Cardiac muscle cell (in vitro differentiated cells and primary cell): ENCODE measurements at places on chromosomes 13 and 19. TPM values are rescaled to one million over a fixed set of nuclear protein-coding genes. Genes with fewer than 3 reads are reported as not detected.

The TFPT gene
- total RNA-seq: 26.1 and 27.5 TPM in 2 replicates

The EHD2 gene
- total RNA-seq: 0.95 and 2.1 TPM in 2 replicates

The TMEM221 gene
- 3.2 and 3.3 TPM in 2 replicates for total RNA-seq

The TMEM238 gene
- total RNA-seq: 0.27 and 0.35 TPM in 2 replicates

The MUC16 gene
- not detected in 2 replicates for total RNA-seq

The YJEFN3 gene
- 10.6 and 12.5 TPM in 2 replicates for total RNA-seq

The CCNA1 gene
- total RNA-seq: 1.4 TPM in 1 of 2 replicates, not detected in the other

GRCh38 chr13:24228852-24229458 lies 68.4 kb downstream of the SPATA13 start:
- no peak overlapping the region for H3K4me3 ChIP-seq
- H3K36me3 ChIP-seq: no peaks in the 10 kb centered on the region
- no peaks in the 10 kb centered on the region for H3K27me3 ChIP-seq
- peak; percentile 84 for DNase-seq
- no peak overlapping the region for H3K27ac ChIP-seq

GRCh38 chr13:44368062-44368591 lies 5.5 kb upstream of the SERP2 start:
- no peaks in the 10 kb centered on the region for H3K27me3 ChIP-seq
- no peak overlapping the region for H3K4me3 ChIP-seq
- H3K4me1 ChIP-seq: peaks cover 30% of the 10 kb centered on the region
- H3K36me3 ChIP-seq: no peaks in the 10 kb centered on the region
- peak; percentile 37 for DNase-seq
- no peak overlapping the region for H3K27ac ChIP-seq

DNA sequence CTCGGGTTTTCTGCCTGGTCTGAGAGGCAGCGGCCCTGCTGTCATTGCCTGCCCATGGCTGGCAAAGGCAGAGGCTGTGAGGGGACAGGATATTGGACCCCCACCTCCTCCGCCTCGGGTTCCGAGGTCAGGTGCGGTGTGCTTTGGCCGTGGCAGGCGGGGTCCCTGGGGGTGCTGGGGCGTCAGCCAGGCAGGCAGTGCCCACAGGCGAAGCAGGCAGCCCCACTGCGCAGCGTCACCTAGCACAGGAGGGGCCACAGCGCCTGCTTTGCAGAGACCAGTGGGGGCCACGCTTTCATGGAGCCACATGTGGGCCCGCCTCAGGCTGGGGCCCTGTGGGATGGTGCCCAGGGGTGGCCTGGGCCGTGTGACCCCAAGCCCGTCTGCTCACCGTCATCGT lies 96.0 kb downstream of the KDM4B start:
- H3K27ac ChIP-seq: no peak overlapping the region
- no peak for DNase-seq
- no peaks in the 10 kb centered on the region for H3K4me1 ChIP-seq
- no peaks in the 10 kb centered on the region for H3K27me3 ChIP-seq

DNA sequence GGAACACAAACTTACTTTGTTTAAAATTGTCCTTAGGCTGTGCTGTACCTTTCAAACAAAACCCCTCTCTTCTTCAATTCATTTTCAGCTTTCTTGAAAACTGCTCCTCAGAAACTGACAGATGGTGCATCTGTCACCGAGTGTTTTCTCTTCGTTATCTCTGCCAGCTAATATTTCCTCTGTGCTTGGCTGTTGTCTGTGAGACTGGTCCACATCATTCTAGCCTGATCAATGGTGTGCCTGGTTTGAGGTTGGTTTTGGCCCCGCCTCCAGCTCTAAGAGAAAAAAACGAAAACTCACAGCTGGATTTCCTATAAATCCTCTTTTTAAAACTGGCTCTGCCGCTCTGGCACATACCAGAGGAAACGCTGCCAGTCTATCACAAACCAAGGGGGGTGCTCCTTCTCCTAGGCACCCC lies 79.7 kb downstream of the STARD13 start:
- H3K27me3 ChIP-seq: no peaks in the 10 kb centered on the region
- peaks cover 17% of the 10 kb centered on the region for H3K4me1 ChIP-seq
- H3K27ac ChIP-seq: no peak overlapping the region
- no peaks in the 10 kb centered on the region for H3K36me3 ChIP-seq
- no peak for DNase-seq
- H3K4me3 ChIP-seq: no peak overlapping the region

- no peak overlapping the region for H3K4me3 ChIP-seq
- no peak for DNase-seq
- H3K4me1 ChIP-seq: peaks cover 4% of the 10 kb centered on the region
- H3K36me3 ChIP-seq: no peaks in the 10 kb centered on the region
- H3K27ac ChIP-seq: no peak overlapping the region
Measured at GRCh38 chr19:18975869-18976268, 34.9 kb upstream of the HOMER3 start.

DNA sequence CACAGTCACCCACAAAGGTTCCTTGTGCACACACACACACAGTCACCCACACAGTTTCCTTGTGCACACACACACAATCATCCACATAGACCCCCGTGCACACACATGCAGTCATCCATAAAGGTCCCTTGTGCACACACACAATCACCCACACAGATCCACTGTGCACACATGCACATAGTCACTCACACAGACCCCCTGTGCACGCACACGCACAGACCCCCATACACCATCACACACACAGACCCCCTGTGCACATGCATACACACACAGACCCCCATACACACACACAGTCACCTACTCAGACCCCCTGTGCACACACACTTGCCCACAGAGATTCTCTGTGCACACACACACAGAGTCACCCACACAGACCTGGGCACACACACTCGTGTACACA lies 107.1 kb downstream of the HSPH1 start:
- DNase-seq: no peak
- peaks cover 6% of the 10 kb centered on the region for H3K27me3 ChIP-seq
- H3K4me3 ChIP-seq: no peak overlapping the region
- no peaks in the 10 kb centered on the region for H3K4me1 ChIP-seq

DNA sequence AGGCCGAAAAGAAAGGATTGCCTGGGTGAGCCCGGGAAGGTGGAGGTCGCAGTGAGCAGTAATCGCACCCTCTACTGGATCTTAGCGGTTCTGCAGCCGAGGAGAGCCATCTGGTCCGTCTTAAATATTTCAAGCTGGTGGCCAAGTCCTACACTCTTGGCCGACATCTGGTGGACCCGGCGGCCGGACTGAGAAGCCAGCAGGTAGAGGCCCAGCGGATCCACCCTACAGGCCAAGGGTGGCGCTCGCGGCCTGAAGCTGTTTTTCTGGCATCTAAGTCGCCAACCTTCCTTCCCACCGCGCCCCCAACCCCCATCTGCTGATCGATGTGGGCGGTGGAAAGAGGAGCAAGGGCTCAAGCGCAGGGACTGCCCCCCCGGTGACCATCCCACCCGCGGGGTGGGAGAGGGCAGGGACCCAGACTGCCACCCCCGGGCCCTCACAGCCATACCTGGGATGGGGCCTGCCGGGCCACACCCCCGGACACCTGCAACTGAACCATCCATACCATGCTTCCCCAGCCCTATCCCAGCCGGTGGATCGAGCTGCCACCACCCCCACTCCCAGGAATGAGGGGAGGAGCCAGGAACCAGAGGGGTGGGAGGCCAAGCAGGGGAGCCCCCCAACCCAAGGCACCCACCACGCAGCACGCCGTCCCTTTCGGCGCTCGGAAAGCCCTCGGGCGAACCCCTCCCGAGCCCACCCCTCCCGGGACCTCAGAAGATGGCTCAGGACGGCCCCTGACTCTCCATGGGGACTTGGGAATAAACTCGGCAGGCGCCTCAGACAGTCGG lies 46.3 kb upstream of the ZNF730 start:
- DNase-seq: no peak
- H3K4me3 ChIP-seq: no peak overlapping the region
- no peaks in the 10 kb centered on the region for H3K36me3 ChIP-seq

GRCh38 chr19:35563207-35563829 lies at the start of gene ATP4A:
Gene ATP4A (minus strand): TSS chr19:35563658. CDS start chr19:35563629, 29 bp downstream.
- H3K27me3 ChIP-seq: peaks cover 39% of the 10 kb centered on the region
- DNase-seq: no peak
- no peak within 1 kb of the TSS for H3K27ac ChIP-seq
- H3K36me3 ChIP-seq: no peaks in the 10 kb centered on the region
- H3K4me1 ChIP-seq: no peaks in the 10 kb centered on the region

DNA sequence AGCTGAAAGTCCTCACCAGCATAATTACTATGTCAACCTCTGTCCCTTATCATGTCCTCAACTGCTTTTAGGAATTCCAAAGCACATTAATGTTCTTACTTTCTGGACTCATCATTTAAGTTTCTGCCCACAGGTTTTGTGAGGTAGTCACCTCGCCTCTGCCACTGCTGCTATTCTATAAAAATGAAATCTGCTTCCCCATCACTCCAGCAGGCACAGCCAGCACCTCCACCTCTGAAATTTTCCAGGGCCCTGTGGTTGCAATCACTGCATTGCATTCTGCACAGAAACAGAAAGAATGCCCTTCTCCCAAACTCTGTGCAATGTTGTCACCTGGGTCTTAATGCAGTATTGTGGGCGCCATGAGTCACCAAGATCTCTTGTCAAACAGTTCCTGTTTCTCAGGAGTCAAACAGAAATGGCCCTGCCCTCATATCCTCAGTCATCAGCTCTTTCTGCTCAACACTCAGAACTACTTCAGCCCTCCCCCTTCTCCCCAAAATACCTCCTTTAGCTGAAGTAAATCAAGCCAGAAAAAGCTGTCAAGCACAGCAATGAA lies 529.2 kb upstream of the NBEA start:
- no peaks in the 10 kb centered on the region for H3K4me1 ChIP-seq
- no peaks in the 10 kb centered on the region for H3K27me3 ChIP-seq
- no peak overlapping the region for H3K4me3 ChIP-seq
- no peaks in the 10 kb centered on the region for H3K36me3 ChIP-seq

DNA sequence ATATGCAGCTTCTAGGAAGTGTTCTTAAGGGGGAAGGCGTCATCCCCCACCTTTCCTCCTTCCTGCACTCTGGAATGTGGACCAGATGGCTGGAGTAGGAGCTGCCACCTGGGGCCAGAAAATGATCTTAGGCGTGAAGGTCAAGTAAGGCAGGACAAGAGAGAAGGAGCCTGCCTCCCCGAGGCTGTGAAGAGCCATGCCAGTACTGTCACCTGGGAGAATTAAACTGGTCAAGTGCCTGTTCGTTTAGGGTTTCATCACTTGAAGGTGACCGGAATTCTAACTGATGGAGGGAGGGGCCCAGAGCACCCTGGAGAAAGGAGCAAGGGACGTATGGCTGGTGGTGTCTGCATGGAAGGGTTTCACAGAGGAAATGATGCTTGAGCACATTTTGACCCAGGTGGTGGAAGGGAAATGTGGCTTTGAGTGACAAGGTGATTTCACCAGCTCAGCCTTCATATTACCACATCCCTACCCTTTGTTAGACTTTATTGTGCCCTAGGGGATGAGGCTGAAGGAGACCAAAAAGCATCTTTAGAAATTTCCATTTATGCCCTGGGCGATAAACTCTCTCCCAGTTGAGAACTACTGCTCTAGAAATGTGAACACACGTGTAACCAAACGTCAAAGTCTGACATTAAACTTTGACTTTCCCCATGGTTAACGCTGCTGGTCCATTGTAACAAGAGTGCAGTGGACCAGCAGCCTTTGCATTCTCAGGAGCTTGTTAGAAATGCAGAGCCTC lies 37.5 kb downstream of the PPP2R1A start:
- no peak overlapping the region for H3K4me3 ChIP-seq
- no peak overlapping the region for H3K27ac ChIP-seq
- no peaks in the 10 kb centered on the region for H3K27me3 ChIP-seq
- no peaks in the 10 kb centered on the region for H3K4me1 ChIP-seq
- no peak for DNase-seq

- no peak overlapping the region for H3K27ac ChIP-seq
- H3K27me3 ChIP-seq: no peaks in the 10 kb centered on the region
- DNase-seq: no peak
- H3K4me3 ChIP-seq: no peak overlapping the region
- H3K4me1 ChIP-seq: no peaks in the 10 kb centered on the region
Measured at GRCh38 chr19:15977690-15978089, 28.9 kb downstream of the OR10H4 start.

DNA sequence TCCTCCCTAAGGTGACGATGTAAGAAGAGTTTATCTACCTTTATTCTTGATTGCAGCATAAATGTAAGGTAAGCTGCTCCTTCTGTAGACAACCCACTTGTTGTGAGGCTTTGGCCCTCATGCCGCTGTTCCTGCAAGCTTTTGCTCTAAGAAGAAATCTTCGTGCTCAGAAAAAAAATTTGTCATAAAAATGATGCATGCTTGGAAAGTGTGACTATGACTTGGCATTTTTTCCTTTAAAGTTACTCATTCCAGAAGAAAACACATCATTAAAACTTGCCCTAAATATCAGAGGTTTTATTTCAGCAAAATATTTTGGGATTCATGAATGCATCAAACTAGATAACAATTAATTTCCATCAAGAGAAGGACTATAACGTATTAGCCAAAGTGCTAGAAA lies 39.8 kb downstream of the KCTD12 start:
- no peak overlapping the region for H3K27ac ChIP-seq
- no peak overlapping the region for H3K4me3 ChIP-seq
- peaks cover 14% of the 10 kb centered on the region for H3K4me1 ChIP-seq
- no peaks in the 10 kb centered on the region for H3K27me3 ChIP-seq
- no peak for DNase-seq

DNA sequence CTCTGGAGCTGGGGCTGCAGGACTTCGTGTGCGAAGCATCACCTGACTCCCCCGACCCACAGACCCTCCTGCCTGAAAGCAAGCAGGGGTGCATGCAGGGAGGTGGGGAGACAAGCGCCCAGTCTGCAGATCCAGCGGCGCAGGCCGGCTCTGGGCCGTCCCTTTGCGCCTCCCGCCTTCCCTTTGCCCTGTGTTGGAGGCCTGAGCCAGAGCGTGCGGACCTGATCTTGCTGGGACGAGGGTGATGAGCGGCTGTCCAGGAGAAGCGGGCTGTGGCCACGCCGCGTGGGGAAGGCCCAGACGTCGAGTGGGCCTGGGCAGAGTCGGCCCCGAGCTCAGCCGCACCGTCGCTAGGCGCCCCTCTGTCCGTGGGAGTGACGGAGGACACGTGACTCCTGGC lies 5.3 kb upstream of the GRTP1 start:
- no peak for DNase-seq
- no peak overlapping the region for H3K27ac ChIP-seq
- H3K27me3 ChIP-seq: no peaks in the 10 kb centered on the region
- H3K4me1 ChIP-seq: no peaks in the 10 kb centered on the region
- no peak overlapping the region for H3K4me3 ChIP-seq

- H3K36me3 ChIP-seq: no peaks in the 10 kb centered on the region
- no peaks in the 10 kb centered on the region for H3K4me1 ChIP-seq
- DNase-seq: no peak
- H3K27ac ChIP-seq: no peak overlapping the region
- H3K4me3 ChIP-seq: no peak overlapping the region
Measured at GRCh38 chr13:55869648-55870047, 1271.1 kb upstream of the PRR20A start.

GRCh38 chr19:50311723-50312635 lies 17.2 kb downstream of the KCNC3 start:
- peak overlapping the region; percentile 33 for H3K4me3 ChIP-seq
- no peaks in the 10 kb centered on the region for H3K27me3 ChIP-seq
- peaks cover 11% of the 10 kb centered on the region for H3K4me1 ChIP-seq
- H3K27ac ChIP-seq: no peak overlapping the region
- H3K36me3 ChIP-seq: no peaks in the 10 kb centered on the region
